ENCODE measurements at places on chromosomes 2 and 18. TPM values are rescaled to one million over a fixed set of nuclear protein-coding genes. Genes with fewer than 3 reads are reported as not detected.

DNA sequence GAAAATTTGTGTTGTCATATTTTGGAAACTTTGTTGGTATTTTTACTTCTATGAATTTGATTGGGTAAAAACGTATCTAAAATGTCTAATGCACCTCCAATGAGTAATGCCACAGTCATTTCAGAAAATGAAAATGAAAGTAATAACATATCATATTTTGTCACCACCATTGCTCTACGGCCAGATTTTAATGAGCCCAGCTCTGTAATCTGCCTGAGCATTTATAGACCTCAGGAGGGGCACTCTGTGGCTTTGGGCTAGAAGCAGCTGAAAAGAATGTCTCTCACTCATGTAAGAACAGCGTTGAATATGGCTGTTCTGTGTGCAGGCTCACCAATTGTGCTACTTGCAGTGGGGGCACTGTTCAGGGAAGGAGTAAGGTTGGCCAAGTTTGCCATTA lies 32.7 kb upstream of the ABCA12 start:
- peak overlapping the region; percentile 61 for H3K4me3 ChIP-seq
- peaks cover 6% of the 10 kb centered on the region for H3K4me1 ChIP-seq
- no peak for DNase-seq
- no peaks in the 10 kb centered on the region for H3K36me3 ChIP-seq

- no peaks in the 10 kb centered on the region for H3K4me1 ChIP-seq
- H3K36me3 ChIP-seq, result no peaks in the 10 kb centered on the region
- no peaks in the 10 kb centered on the region for H3K27me3 ChIP-seq
- no peak overlapping the region for H3K4me3 ChIP-seq
Observed at GRCh38 chr2:17136231-17136630, 382.0 kb downstream of the RAD51AP2 start.

DNA sequence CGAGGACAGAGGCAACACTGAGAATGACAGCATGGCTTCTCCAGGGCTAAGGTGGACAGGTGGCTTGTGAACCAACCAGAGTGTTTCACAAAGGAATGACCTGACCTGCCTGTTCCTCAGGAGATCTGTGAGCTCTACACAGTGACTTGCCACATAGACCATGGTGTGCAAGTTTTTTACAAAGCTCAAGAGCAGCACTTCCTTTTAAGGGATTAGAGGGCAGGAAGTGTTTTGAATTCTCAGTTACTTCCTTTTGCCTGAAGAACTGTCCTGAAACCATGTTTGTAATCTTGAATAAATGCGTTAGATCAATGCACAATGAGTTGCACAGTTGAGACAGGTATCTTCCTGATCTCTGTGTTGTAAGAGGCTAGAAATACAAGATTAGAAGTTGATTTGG lies 421.9 kb downstream of the THSD7B start:
- no peaks in the 10 kb centered on the region for H3K36me3 ChIP-seq
- no peak for DNase-seq
- no peaks in the 10 kb centered on the region for H3K27me3 ChIP-seq
- H3K4me1 ChIP-seq, result peaks cover 7% of the 10 kb centered on the region
- H3K27ac ChIP-seq, result no peak overlapping the region

DNA sequence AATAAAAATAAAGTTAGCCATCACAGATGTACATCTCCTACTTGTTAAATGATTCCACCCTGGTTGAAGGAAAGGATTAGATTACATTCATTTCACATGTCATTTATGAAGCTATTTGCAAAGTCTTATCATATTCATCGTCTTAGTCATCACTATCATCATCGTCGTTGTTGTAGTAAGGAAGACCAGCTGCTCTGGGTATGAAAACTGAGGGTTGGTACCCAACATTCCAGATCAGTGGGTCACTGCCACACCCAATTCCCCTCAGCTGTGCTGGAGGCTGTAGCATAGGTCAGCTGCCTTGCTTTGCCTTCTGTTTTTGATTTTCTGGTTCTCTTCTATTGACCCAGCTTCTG lies 20.9 kb upstream of the CCBE1 start:
- no peaks in the 10 kb centered on the region for H3K27me3 ChIP-seq
- H3K36me3 ChIP-seq, result no peaks in the 10 kb centered on the region
- no peak overlapping the region for H3K4me3 ChIP-seq
- DNase-seq, result peak; percentile 91
- peak overlapping the region; percentile 81 for H3K27ac ChIP-seq
- peaks cover 52% of the 10 kb centered on the region for H3K4me1 ChIP-seq

DNA sequence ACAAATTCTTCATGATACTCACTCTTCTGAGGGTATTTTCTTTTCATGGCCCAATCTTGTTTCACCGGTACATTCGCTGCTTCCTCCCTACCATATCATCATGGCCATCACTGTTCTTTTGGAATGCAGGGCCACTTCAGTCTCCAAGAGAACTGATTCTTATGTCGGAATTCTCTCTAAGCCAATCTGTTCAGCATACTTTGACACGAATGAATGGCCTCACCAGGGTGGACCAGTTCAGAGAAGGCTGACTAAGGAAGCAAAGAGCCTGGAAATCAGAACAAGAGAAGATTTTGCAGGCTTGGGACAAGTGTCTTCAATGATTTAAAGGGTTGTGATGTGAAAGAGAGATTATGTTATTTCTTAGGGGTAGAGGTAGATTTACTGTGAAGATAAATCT lies 5.0 kb upstream of the EPB41L5 start:
- no peak for DNase-seq
- H3K27ac ChIP-seq, result no peak overlapping the region
- H3K27me3 ChIP-seq, result no peaks in the 10 kb centered on the region
- no peak overlapping the region for H3K4me3 ChIP-seq
- peaks cover 5% of the 10 kb centered on the region for H3K4me1 ChIP-seq

DNA sequence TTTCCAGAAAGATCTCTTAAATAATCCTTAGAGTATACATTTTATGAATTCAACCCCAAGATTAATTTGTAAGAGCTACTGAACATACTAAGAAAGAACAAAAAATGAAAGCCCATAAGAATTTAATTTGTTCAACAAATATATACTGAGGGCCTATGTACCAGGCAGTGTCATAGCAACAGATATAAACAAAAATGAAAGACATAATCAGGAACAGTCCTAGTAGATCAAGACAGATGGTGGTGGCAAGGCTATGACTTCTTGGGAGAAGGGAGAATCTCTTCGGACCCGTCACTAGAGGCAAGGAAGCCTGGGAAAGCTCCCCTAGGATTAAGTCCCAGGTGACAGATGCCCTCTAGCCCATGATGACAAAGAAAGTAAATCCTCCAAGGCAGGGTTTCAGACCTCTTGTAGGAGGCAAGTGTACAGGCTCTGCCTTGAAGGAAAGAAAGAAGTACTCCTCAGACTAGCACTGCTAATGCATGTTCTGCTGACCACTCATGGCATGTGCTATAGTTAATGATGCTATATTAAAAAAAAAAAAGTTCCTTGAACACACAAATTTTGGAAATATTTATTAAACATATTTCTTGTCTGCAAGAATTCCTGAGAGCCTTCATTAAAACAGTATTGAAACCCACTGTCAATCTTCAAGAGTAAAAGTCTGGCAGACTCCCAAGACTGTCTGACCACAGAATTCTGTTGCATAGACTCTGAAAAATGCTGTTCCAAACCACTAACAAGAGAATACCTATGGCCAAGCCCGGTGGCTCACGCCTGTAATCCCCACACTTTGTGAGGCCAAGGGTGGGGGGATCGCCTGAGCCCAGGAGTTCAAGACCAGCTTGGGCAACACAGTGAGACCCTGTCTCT lies 31.5 kb downstream of the NOL10 start:
- H3K4me1 ChIP-seq, result peaks cover 24% of the 10 kb centered on the region
- H3K27ac ChIP-seq, result peak overlapping the region; percentile 25
- H3K4me3 ChIP-seq, result no peak overlapping the region
- no peaks in the 10 kb centered on the region for H3K27me3 ChIP-seq

The SLC66A3 gene
- total RNA-seq, result 68.8 TPM

The EVX2 gene
- total RNA-seq, result under 0.01 TPM

The ANKRD62 gene
- total RNA-seq, result not detected

The CCDC74A gene
- 15.9 TPM for total RNA-seq

The MPHOSPH10 gene
- 17.0 TPM for total RNA-seq

Measured in osteoblast (primary cell).